Stimulated activated naive CD4-positive, alpha-beta T cell treated with Interleukin-2 at 50 U/mL for 16 hours (primary cell): ENCODE measurements at places on chromosomes 4 and X.

GRCh38 chr4:53646795-53647194, 55.5 kb upstream of the LNX1 start:
- DNase-seq = no peak

DNA sequence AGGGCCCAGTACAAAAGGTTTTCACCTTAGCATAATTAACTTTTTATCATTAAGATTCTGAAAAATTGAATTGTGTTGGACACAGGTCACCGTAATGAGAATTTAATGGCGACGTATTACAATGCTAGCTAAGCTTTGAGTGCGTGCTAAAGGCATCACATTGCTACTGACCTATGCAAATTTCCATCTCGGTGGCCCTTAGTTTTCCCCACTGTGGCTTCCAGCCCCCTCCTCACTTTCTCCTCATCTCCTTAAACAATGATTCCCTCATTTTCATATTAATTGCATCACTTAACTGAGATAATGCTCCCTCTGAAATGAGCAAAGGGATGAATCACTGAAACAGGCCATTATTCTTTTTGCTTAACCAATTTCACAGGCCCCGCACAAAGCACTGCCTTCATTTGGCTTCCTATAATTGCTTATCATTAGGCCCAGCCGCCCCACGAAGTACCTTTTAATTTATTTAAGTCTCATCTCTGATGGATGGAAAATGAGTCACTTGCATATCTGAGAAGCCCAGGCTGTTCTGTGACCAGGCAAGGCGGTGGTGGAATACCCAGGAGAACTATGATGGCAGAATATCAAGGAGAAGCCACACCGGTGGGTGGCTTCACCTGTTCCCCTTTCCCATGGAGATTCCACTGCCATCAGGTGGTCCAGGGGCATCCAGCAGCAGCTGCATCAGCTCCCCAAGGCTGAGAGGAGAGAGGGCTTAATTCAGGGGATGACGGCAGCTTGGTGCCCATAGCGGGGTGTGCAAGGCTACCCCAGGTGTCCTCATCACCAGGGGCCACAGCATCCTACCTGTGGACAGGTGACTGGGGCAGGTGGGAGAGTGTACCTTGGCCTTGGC, 223.8 kb upstream of the BOD1L1 start:
- DNase-seq = no peak

GRCh38 chr4:83389037-83389720, 54.5 kb upstream of the HPSE start:
- DNase-seq = no peak

GRCh38 chr4:140256941-140257340, 103.0 kb upstream of the MAML3 start:
- DNase-seq = no peak

DNA sequence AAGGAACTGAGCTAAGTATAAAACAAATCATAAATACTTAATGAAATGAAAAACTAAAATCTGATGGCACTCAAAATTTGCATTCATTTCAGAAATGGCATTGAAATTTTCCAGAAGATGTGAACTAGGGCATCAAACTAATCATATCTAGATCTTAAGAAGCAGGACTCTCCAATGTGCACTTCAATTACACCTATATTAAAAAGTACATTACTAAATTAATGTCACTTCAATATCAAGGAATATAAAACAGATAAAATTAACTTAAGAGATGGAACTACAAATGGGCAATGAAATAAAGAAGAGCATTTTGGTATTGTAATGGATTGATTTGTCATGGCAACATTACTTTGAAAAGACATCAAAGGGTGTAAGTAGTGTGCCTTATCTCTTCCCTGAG, 20.3 kb downstream of the NPY2R start:
- DNase-seq = no peak

DNA sequence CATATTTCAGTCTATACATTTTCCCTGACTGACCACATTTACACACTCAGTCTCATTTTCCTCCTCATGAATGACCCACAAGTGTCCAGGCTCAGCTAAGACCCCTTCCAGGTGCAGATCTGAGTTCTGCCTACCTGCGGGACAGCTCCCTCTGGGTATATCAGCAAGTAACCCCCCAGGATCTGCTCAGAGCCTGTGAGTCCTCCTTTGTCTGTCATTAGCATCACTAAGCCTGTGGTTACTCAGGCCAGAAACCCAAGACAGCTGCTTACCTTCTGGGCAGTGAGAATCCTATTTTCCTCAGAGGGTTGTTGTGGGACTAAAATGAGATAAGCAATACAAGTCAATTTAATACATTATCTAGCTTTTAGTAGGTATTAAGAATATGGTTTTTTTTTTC, 487.6 kb upstream of the BOD1L1 start:
- DNase-seq = no peak

- no peak for DNase-seq
These were observed 31.5 kb upstream of the ELF2 start for GRCh38 chr4:139208404-139208945.

DNA sequence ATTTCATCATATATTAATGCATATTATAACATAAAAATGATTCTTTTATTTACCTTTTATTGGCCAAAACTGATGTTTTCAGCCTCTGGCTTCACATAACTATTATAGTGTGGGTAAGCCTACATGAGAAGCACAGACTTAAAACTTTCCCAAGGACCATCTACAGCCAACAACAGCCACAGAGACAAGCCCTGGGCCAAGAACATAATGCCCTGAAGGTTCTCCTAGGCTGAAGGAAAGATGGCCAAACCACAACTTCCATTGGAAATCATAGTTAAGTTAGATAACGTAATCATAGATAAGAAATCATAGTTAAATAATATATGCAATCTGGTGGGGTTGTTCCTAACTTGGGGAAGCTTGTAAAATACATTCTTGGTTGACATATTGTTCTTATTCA, 280.0 kb upstream of the EMCN start:
- no peak for DNase-seq

DNA sequence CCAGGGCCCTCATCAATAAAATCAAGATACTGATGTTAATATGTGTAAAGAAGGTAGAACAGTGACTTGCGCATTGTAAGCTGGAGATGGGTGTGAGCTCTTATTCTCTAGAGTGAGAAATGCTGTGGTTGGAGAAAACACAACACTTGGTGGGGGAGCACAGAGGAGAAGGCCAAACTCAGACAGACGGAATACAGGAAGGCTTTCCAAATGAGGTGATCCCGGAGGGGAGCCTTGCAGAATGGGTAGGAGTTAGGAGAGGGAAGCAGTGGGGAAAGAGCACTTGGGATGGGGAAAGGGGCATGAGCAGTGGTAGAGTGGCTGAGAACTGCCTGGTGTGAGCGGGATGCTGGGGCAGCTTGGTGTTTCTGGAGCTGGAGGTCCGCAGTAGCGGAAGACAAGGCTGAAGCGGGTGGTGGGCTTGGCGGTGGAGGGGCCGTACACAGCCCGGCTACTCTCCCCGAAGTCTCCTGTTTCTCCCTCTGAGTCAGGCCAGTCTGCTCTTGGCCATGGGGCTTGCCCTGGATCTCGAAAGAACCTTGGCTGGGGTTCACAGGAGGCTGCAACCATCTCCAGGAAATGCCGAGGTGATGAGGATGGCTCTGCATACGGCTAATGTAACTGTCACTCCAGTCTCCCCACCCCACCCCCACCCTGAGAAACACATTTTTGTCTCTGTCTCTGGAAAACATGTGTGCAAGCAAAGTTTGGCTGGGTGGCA, 11.3 kb upstream of the PLAC1 start:
- DNase-seq = no peak

- no peak for DNase-seq
These were observed 147.8 kb upstream of the BCOR start for GRCh38 chrX:40245488-40246071.

DNA sequence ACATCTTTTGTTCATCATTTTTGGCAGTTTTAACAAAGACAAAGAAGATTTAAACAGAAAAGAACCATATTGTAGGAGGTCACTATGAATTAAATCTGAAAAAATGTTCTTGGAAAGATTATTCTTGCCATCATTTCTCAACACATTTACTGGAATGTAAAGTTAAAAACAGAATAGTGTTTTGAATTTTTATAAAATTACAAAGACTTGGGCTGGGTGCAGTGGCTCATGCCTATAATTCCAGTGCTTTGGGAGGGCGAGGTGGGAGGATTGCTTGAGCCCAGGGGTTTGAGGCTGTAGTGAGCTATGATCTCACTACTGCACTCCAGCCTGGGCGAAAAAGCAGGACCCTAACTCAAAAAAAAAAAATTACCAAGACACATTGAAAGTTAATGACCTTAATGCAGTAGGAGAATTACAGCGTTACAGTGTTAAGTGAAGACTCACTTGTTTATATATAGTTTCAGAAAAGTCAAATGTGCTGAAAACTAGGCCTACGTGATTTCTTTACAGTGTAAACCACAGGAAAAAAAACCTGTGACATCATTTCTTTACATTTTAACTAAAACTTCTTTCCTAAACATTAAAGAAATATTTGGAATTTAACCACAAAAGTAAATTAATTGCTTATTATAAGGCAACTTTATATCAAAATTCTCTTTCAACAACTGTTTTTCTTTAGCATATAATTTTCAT, 7.9 kb downstream of the FAM13A start:
- no peak for DNase-seq

GRCh38 chrX:130669233-130669632, 233.8 kb downstream of the ENOX2 start:
- no peak for DNase-seq

DNA sequence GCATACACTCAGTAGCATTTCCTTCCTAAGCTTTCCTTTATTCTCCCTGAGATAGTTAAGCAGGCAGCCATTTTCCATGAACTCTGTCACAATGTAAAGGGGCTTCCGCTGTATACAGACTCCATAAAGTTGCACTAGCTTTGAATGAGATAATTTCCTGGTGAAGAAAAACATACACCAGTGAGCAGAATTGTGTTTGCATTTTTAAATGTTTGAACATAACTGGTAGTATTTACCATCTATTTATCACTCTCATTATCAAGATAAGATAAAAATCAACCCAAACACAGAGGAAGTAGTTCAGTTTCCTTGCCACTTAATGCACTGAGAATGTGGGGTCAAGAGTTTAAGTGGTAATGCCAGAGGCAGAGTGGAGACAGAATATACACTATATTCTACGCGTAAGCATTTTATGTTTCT, 54.1 kb downstream of the TXK start:
- DNase-seq = no peak

GRCh38 chrX:110836982-110837381, 41.4 kb upstream of the CHRDL1 start:
- no peak for DNase-seq

DNA sequence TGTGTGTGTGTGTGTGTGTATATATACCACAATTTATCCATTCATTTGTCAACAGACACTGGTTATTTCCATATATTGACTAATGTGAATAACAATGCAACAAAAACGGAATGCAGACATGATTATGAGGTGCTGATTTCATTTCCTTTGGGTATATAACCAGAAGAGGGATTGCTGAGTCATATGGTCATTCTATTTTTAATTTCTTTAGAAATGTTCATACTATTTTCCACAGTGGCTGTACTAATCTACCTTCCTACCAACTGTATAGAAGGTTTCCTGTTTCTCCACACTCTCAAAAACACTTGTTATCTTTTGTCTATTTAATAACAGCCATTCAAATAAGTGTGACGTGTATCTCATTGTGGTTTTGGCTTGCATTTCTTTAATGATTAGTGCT, 269.9 kb downstream of the OPHN1 start:
- DNase-seq = no peak

DNA sequence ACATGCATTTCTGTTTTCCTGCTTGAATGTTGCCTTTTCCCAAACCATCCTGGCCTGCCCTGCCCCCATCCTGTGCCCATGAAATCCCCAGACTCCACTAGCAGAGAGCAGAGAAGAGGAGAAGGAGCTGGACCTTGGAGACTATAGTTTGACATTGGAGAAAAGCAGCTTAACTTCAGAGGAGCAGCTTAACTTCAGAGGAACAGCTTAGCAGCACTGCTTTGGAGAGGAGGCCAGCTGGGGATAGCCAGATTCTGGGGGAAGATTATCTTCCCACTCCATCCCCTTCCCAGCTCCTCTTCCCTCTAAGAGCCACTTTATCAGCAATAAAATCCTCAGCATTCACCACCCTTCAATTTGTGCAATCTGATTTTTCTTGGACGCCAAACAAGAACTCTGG, 443.0 kb downstream of the PCDH10 start:
- no peak for DNase-seq

DNA sequence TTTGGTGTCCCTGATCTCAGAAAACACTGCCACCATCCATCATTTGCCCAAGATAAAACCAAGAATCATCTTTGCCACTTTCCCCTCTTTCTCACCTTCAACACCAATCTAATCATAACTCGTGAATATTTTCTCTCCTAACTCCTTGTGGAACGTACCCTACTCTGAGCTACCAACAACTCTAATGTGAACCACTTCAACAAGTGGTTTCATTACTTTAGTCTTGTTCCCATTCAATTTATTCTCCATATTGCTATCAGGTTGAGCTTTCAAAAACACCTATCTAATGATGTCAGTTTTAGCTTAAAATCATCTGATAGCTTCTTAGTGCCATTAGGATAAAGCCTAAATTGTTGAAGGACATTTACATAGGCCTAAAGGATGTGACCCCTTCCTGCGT, 39.8 kb upstream of the CXorf38 start:
- no peak for DNase-seq

GRCh38 chr4:37794056-37794455, 32.4 kb upstream of the PGM2 start:
- no peak for DNase-seq

DNA sequence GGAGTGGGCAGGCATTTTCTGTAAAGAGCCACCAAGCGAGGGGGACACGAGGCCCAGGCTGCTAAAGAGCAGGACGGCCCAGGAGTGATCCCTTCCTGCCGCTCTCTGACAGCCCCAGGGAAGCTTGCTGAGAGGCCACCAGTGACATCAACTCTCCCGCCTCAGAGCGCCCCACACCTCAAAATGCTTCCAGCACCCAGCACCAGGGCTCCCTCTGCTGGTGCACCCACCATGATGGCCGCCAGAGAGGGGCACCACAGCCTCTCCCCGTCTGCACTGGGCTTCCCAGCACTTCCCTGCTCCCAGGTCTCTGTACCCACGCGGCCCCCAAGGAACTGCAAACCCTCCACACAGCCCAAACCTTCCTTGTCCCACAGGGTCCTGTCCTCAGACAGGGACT, 40.4 kb downstream of the GAK start:
- no peak for DNase-seq

- no peak for DNase-seq
These were observed 142.4 kb upstream of the GLRA2 start for GRCh38 chrX:14386981-14387380.

- no peak for DNase-seq
These were observed 92.6 kb downstream of the NSUN7 start for GRCh38 chr4:40842318-40842717.

DNA sequence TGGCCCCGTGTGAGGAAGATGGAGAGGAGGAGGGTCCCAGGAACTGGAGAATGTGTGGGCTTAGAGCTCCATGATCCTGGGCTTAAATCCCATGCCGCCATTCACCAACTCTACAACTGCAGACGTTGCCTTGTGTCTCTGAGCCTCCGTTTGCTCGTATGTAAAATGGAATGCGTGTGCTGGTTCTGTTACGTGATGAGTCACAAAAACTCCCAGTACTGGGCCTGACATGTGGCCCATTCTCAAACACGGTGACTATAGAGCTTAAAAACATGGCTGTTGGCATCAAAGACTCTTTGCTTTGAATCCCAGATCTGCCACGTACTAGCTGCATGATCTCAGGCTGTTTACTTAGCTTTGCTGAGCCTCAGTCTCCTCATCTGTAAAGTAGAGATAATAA, 13.0 kb upstream of the AFAP1 start:
- no peak for DNase-seq

- DNase-seq = no peak
These were observed 1819.5 kb upstream of the TENM3 start for GRCh38 chr4:180423712-180424057.

GRCh38 chrX:141632124-141632523, 42.6 kb downstream of the SPANXA2 start:
- DNase-seq = no peak
